NAMALWA (cell line): ENCODE measurements at places on chromosomes 3 and 15.
A peak's percentile ranks its signal among the peaks of the same experiment; 100 is the strongest.

- DNase-seq: no peak
Measured at GRCh38 chr15:42070279-42070975, 23.9 kb downstream of the PLA2G4D start.

DNA sequence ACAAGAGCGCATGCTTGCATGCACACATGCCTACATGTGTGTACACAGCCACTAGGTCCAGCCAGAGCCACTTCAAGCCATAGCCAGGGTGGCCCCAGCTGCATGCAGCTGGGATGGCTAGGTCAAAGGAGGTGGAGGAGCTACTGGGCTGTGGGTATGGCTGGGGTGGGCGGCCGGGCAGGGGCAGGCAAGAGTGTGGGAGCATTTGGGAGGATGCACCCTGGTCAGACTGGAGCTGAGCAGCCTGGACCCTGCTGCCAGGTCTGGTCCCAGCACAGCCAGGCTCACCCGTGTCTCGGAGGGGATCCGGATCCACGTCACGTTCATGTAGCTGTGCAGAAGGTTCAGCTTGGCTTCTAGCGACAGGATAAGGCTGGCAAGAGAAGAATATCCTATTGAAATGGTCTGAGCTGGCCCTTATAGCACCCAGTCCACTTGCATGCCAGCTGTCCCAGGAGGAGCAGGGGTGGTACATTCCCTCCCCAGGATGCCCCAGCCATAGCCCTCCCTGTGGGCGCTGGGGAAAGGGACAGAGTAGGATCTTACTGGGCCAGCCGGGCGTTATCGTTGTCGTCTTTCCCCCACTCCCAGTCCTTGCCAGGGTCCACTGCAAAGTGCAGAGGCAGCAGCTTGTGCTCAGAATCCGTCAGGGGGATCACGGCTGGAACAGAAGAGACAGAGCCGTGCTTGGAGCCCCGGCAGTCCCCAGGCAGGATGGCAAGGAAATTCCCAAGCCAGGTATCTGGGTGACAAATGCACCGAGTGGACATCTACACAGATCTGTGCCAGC, 160.5 kb downstream of the KLF13 start:
- no peak for DNase-seq

GRCh38 chr3:10521772-10522441, 16.5 kb upstream of the ATP2B2 start:
- DNase-seq: no peak

- DNase-seq: no peak
Measured at GRCh38 chr3:116339441-116340028, 105.8 kb downstream of the LSAMP start.

- DNase-seq: no peak
Measured at GRCh38 chr3:194384156-194384555, 14.6 kb upstream of the LRRC15 start.

GRCh38 chr15:25886498-25887140, 23.5 kb upstream of the ATP10A start:
- no peak for DNase-seq

- no peak for DNase-seq
Measured at GRCh38 chr15:96053031-96053780, 277.3 kb upstream of the NR2F2 start.

DNA sequence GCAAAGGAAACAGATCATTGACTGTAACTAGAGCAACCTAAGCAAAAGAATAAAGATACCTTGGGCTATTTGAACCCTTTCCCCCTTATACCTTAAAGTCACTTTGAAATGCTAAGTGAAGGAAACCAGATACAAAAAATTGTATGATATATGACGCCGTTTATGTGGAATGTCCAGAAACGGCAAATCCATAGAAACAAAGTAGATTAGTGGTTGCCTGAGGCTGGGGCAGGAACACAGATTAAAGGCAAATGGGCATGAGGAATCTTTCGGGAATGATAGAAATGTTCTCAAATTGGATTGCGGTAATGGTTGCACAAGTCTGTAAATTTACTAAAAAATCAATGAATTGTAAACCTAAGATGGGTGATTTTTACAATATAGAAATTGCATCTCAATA, 160.1 kb upstream of the CCDC54 start:
- DNase-seq: no peak

DNA sequence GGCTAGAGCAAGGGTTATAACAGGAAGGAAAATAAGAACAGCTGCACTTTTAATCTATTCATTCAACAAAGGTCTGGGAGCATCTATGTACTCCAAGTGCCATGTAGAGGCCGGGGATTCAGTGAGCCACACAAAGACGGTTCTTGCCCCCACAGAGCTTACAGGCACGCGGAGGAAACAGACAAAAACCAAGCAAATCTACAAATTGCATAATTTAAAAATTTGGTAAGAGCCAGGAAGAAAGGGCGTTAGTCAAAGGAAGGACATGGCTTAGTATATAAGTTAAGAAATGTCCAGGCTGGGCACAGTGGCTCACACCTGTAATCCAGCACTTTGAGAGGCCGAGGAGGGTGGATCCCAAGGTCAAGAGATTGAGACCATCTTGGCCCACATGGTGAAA, 10.4 kb upstream of the GREM1 start:
- DNase-seq: no peak

DNA sequence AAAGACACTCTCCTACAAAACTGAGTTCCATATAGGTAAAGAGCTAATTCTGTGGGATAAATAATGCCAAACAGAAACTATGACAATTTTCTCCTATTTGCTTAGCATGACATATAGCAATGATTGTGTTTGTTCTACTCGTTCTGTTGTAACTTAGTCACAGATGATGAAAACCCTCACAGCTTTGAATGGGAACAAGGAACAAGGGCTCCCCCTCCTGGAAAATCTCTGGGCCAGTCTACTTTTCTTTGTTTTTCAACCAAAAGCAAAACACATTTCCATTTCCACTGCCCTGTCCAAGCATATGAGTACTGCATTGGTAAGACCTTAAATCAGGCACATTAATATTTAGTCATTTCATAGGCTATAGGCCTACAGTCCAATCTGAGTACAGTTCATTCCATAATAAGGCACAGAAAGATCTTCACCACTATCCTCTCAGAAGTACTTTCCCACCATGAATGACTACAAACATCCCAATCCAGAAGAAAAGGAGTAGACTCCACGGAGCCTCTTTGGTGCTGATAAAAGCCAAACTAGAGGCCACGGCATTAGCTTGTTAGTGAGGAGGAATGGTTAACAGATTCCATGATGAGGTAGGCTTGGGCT, 67.1 kb downstream of the ATP8B4 start:
- peak; percentile 57 for DNase-seq

DNA sequence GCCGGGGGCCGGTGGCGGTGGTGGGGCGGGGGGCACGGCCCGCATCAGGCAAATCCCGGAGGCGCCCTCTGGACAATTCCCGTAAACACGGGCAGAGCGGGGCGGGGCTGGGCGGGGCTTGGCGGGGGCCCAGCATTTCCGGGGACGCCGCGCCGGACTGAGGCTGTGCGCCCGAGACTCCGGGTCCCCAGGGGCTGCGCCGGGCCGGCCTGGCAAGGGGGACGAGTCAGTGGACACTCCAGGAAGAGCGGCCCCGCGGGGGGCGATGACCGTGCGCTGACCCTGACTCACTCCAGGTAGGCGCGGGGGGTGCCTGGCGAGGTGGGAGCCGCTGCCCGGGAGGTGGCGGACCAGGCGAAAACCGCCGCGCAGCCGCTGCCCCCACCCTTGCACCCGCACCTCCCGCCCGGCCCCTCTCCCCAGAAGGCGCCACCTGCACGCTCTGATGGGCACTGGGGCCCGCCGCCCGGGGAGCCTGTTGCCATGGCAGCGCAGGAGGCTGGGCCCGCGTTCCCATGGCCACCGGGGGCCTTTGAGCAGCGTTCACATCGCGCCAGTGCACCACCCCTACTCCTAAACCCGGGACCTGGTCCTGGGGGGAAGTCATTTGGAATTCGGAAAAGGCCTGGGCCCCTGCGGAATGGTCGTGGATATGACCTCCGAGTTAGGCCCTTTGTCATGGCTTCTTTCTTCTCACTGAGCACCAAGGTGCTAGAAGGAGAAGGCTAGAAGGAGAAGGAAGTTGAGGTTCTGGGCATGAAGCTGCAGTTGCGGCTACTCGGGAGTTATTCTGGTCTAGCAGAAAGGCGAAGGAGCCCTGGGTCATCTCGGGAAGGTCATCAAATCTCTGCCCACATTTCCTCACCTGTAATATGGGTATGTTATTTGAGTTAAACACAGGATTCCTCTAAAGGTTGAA, 16.1 kb upstream of the SEMA4B start:
- DNase-seq: peak; percentile 90

GRCh38 chr15:57881361-57881760, 174.8 kb downstream of the POLR2M start:
- DNase-seq: no peak

DNA sequence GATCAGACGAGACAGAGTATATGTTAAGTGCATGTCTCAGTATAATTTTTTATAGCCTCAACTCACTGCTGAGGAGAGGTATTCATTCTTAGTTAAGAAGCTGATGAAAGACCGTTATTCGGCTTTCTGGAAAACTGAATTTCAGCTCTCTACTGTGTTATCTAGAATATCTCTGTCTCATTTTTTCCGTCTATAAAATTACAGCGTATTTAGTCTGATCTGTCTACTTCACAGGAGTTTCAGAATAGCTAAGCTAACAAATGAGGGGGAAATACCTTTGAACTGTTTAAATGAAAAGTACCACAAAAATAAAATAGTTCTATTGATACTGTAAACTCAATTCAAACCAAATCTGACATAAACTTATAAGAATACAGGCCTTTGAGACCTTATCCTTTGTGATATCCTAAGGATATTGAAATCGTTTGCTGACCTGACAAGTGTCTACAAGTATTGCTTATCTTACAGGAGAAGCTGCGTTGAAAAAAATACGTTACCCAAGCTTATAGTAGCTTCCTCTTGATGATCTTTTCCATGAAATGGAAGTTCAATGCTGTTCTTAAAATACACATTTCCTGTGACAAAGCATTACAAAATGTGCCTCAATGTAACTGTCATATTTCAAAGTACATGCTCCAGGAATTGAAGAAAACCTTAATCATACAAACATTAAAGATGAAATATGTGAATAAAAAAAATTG, 104.6 kb downstream of the IL1RAP start:
- no peak for DNase-seq

DNA sequence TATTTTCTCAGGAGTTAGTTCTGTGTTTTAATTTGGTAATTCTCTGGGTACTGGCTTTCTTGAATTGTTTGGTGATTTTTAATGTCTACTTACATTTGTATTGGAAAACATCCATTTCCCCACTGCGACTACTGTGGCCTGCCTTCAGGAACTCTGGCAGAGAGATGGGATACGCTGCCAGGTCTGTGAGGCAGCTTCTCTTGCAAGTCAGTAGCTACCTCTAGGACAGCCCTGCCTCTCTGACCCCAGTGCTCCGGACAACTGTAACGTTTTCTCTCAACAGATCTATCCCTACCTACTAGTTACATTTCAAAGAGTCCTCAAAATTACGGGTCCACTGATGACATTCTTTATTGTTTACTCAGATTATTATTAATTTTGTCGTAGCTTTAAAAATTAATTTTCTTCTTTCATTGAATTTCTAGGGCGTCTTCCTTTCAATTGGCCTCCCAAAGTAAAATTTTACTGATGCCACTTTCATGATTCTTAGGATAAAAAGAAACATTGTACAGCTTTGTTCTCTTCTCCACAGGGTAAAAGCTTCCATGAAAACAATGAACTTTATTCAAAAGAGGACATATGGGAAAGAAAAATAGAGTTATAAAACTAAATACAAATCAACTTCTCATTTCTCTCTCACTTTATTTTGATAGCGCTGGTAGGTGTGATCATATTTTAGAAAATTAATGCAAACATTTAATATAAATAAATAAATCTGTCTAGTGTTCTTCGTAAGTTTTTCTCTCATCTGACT, 123.2 kb upstream of the GOLGA8J start:
- DNase-seq: no peak

GRCh38 chr3:10992017-10992942, at the start of gene SLC6A1:
Gene SLC6A1 (plus strand): TSS chr3:10992748. CDS start chr3:11017212, 24,464 bp downstream.
- no peak for DNase-seq

DNA sequence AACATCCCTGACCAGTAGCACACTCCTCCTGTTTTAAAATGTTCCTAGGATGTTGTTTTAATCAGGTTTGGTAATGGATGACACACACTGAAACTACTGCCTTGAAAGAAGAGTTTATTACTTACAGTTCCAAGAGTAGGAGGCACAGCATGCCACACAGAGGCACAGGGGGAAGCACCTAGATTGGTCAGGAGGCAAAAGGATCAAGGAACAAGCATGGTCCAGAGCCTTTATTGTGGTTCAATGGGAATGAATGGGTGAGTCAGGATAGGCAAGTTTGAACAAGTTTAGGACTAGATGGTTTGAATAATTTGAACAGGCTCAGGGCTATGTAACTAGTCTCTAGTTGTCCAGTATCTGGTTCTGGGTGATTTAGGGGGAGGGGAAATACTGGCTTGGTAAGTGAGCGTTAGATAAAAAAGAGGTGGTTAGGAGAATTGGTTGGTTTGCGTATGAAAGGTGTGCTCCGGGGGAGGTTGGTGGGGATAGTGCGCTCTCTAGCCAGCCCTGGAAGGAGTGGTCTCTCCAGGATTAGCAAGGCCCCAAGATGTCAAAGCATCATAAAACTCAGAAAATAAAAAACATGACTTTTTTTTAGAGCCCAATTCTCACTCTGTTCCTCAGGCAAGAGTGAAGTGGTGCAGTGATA, 35.1 kb downstream of the TMOD3 start:
- no peak for DNase-seq

- no peak for DNase-seq
Measured at GRCh38 chr15:60349589-60349988, 48.2 kb downstream of the ANXA2 start.

GRCh38 chr3:54793171-54793570, 134.7 kb downstream of the LRTM1 start:
- DNase-seq: no peak

DNA sequence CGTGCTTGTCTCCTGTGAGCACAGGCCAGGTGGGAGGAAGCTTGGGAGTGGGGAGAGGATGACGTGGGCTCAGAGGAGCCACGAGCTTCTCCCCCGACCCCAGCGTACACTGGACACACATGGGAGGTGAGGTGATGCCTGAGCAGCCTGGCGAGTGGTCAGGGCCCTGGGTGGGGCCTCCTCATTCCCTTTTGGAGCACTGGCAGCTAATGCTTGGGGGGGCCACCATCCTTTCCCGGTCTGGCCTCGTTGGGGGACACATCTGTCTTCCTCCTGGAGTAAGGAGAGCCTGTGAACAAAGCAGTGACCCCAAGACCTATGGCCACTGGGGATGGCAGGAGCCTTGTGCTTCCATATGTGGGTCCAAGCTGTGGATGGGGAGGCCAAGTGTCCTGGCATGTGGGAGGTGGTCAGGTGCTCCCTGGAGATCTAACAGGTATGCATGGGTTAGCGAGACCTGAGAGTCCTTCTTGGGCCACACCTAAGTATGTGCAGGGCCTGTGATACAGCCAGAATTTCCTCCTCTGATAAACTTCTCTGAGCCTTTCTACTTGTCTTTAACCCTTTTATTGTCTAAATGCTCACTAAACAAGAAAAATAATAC, 9.5 kb downstream of the KLF13 start:
- DNase-seq: no peak

DNA sequence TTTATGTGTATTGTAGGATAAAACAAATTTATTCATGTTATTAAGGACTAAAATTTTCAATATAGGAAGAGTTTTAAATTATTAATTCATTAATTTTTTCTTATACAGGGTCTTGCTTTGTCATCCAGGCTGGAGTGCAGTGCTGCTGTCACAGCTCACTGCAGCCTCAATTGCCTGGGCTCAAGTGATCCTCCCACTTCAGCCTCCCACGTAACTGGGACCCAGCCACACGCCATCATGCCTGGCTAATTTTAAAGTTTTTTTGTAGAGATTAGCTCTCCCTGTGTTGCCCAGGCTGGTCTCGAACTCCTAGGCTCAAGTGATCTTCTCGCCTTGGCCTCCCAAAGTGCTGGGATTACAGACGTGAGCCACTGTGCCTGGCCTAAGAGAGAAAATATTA, 14.7 kb downstream of the CCNB2 start:
- no peak for DNase-seq

GRCh38 chr15:68376447-68377060, 55.4 kb downstream of the ITGA11 start:
- DNase-seq: no peak
